Type B pancreatic cell (in vitro differentiated cells): ENCODE measurements at places on chromosomes 6 and 20.

DNA sequence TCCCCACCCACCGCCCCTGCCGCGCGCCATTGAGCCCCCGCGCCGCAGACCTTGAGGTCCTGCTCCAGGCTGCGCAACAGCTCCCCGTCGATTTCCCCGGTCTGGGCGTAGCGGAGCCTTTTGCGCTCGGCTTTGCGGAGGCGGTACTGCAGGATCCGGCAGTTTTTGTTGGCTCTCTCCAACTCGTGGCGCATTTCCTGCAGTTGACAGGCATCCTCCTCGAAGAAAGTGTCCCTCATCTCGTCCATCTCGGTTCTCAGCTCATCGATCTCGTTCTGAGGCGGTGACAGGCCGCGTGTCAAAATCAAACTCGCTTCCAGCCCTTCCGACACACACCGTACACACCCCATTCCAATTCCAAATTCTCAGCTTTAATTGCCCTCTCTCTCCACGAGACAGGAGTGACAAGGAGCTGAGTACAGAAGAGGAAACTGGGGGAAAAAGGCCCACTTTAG lies 4.3 kb downstream of the MTCL3 start:
- no peak for DNase-seq

GRCh38 chr6:37429352-37429750 lies 3.7 kb upstream of the CMTR1 start:
- no peak for DNase-seq

GRCh38 chr20:44411020-44411756 lies 55.7 kb downstream of the HNF4A start:
- no peak for DNase-seq

- no peak for DNase-seq
Observed at GRCh38 chr20:48456366-48457192, 371.2 kb downstream of the PREX1 start.

- no peak for DNase-seq
Observed at GRCh38 chr6:98848539-98849242, 14.3 kb downstream of the POU3F2 start.

GRCh38 chr6:117270843-117271507 lies 5.6 kb downstream of the VGLL2 start:
- no peak for DNase-seq

DNA sequence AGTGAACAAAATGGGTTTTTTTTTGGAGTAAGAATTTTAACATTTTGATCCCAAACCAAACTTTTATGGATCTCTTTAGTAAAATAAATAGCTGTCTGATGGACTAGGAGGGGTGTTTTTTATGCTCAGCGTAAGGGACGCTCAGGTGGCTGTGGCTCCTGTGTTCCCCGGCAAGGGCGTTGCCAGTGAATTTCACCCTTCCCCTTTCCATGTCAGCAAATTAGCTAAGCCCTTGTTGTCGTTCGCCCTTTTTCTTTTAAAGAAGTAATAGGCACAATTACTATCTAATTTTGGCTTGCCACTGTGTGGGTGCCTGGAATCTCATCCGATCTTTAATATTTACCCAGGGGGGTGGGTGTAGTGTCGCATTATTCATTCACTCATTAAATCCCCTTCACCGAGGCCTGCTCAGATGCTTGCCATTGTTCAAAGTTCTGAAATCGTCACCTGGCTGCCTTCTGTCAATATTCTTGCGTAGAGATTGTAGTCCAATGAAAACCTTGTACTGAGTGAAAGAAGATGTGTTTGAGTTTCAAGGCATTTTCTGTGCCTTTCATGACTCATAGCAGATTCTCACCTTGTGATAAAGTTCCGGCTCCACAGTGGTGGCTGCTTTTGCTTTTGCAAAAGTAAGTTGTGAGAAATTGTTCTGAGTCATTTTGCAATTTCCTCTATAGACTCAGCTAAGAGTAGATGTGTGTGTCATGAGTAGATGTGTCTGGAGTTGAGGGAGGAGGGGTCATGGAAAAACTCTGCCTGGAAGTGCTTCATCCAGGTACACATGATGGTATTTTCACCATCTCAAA lies 40.0 kb upstream of the CLDN20 start:
- no peak for DNase-seq

DNA sequence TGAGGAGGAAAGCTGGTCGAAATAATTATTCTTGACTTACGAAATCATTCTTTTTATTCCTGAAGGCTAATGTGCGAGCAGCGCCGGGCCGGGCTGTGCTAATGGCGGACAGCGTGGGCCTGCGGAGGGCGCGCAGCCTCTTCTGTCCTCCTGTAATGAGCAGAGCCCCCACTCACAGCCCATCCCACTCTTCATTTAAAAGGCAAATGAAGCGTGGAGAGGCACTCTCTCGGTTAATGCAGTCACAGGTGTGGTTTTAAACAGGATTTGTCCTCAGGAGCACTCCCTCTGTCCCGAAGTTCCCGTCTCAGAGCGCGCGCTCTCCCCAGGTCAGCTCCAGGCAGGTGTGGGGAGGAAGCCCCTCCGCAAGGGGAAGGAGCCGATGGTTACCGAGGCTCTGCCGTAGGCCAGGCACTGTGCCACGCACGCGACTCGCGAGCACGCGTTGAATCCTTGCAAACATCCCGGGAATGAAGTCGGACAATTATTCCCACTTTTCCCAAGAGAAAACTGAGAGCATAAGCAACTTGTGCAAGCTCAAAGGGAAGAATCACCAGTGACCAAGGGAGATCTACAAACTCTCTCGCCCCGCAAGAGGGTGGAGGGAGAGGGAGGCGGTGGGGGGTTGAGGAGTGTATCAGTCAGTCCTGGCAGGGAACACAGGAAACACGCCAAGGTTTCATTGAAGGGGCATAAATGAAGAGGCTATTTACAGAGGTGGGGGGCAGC lies 35.5 kb upstream of the ZFAND3 start:
- DNase-seq: no peak

- no peak for DNase-seq
Observed at GRCh38 chr6:21061892-21062291, 527.6 kb downstream of the CDKAL1 start.

GRCh38 chr6:91352321-91352720 lies 765.4 kb upstream of the MAP3K7 start:
- DNase-seq: no peak

DNA sequence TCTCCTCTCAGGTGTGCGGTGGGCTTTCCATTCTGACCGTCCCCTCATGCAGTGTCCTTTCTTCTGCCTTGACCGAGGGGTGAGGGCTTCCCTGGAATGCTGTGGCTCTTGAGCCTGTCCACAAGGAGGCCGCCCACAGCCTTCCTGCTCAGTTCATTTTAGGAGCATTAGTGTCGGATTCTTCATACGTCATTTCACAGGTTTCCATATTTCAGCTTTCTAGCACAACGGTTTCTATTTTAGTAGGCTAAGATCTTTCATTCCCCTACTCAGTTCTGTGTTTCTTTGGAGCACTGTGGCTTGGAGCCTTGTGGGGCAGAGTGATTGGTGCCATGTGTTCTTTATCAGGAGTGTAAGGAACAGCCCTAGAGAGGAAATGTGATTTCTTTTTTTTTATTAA lies 5.5 kb downstream of the PPP1R3G start:
- DNase-seq: no peak

DNA sequence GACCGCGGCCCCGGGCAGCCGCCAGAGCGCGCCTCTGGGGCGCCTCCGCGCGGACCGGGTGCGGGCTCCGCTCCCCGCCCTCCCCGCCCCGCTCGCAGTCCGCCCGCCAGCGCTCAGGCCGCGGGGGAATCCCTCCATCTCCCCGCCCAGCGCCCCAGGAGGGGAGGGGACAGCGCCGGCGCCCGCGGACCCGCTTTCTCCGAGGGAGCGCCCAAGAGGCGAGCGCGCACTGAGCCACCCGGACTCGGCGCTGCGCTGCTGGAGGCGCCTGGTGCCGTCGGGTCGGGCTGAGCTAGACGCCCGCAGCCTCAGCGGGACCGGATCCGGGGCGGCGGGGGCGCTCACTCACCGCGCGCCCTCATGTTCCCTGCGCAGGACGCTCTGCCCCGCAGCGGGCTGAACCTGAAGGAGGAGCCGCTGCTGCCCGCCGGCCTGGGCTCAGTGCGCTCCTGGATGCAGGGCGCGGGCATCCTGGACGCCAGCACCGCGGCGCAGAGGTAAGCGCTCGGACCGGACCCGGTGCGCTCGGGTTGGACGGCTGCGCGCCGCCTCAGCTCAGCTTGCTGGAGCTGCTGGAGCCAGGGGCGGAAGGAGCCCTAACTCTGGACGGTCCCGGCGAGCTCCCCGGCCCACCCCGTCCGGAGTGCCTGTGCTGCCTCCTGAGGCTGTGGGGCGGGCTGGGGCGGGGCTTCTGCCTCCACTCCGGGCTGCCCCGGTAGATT lies 867 bp downstream of the EBF4 start:
- DNase-seq: no peak

GRCh38 chr6:151160929-151161757 lies 78.6 kb upstream of the AKAP12 start:
- DNase-seq: no peak

- DNase-seq: no peak
Observed at GRCh38 chr20:57582432-57583288, 21.8 kb downstream of the PCK1 start.

GRCh38 chr20:1310506-1311190 lies 18.3 kb downstream of the SDCBP2 start:
- no peak for DNase-seq

DNA sequence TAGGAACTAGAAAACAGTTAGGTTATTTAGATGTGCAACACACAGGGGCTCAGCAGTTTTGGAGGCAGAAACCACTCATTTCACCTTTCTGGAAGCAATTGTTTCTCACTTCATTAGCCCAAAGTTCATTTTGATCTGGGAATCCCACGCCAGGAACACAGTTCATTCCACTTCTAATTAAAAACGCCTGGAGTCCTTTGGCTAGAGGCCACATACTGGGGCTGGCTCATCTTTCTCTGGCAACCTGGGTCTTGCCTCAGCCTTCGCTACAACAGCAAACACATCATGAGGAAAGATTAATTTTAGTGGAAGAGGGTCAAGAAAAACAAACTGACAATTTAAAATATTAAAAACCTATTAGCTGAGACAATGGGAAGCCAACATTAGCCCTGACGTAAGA lies 69.7 kb downstream of the RFPL4B start:
- DNase-seq: no peak
